ENCODE measurements at places on chromosomes 2 and 18. TPM values are rescaled to one million over a fixed set of nuclear protein-coding genes. Genes with fewer than 3 reads are reported as not detected.

Gene LOXL3
- total RNA-seq, result 8.6 TPM

- no peak for DNase-seq
Observed at GRCh38 chr2:145029081-145029480, 509.2 kb upstream of the ZEB2 start.

DNA sequence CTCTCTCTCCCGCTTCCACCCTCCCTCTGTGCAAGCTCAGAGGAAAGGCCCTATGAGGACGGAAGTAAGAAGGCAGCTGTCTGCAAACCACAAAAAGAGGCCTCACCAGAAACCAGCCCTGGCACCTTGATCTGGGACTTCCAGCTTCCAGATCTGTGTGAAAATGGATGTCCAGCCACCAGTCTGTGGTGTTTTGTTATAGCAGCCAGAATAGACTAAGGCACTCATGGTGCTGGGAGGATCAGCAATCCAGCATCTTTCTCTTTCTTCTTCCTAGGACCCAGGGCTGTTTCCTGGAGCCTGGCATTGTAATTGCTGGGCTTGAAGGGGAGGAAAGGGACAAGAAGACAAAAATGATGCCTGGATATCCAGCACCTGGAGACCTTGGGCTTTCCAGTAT is 122.5 kb downstream of the SOCS6 start:
- no peak for DNase-seq

GRCh38 chr18:80088823-80089222 is 20.2 kb upstream of the ADNP2 start:
- no peak for DNase-seq

Gene ZC3H8
- 3.7 TPM for total RNA-seq

Gene CLHC1
- 7.3 TPM for total RNA-seq

GRCh38 chr2:206989311-206989710 is 50.0 kb downstream of the CPO start:
- DNase-seq, result no peak

Gene VAMP5
- 44.7 TPM for total RNA-seq

Gene TSPYL6
- not detected for total RNA-seq
